ENCODE measurements at places on chromosomes 1 and 21.

DNA sequence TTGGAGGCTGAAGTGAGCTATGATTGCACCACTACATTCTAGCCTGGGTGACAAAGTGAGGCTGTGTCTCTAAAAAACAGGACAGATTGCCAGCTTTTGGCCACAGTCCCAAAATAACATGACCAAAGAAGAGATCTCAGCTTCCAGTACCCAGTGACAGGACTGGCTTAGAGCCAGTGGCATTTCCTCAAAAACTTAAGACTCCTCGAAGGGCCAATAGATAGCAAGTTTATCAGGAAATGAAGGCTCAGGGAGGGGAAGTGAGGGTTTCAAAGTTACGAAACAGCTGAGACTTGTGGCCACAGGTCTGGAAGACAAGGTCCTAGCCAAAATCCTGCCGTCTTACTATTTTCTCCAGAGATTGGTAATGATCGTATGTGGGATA, 6.3 kb upstream of the TMEM39B start:
- DNase-seq: peak; percentile 31

DNA sequence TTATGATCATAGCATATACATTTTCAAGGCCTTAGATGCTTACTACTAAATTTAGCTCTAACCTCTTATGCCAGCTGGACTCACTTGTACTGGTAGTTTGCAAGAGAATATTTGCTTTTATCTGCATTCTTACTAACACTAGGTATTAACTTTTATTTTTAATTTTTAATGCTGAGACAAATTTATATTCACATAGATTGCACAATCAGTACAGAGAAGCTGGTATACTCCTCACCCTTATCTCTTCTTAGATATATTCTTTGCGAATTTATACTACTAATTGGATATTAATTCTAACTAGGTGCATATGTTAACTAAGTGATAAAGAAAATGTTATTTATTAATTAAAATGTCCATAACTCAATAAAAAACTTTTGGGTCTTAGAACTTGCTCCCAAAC, 561.8 kb upstream of the PRMT6 start:
- no peak for DNase-seq

GRCh38 chr1:89170170-89171066, 5.4 kb downstream of the GBP7 start:
- DNase-seq: no peak

- DNase-seq: no peak
Observed at GRCh38 chr1:17515902-17516301, 23.6 kb upstream of the ARHGEF10L start.

DNA sequence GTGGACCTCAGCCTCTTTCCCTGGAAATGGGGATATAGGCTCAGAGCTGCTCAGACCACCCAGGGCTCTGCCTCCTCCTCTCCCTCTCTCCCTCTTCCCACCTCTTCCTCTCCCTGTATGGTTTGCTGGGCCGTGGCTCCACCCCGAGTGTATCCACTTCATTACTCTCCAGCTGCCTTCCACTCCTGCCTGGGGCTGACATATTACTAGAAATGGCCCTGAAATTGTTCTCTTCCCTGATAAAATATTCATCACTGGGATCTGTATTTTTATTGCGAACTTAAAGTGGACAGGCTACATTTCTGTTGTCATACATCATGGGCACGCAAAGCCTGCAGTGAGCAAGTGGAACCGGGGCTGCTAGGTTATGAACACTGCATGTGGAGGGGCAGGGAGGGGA, 225.0 kb downstream of the HHAT start:
- DNase-seq: no peak

All from CD4-positive, alpha-beta T cell treated with Interleukin-15 for 4 hours (primary cell).